Eye (tissue), 1 donor: ENCODE measurements at places on chromosomes 5 and 9.

- DNase-seq = no peak
Observed at GRCh38 chr5:113022661-113023060, 46.1 kb downstream of the DCP2 start.

DNA sequence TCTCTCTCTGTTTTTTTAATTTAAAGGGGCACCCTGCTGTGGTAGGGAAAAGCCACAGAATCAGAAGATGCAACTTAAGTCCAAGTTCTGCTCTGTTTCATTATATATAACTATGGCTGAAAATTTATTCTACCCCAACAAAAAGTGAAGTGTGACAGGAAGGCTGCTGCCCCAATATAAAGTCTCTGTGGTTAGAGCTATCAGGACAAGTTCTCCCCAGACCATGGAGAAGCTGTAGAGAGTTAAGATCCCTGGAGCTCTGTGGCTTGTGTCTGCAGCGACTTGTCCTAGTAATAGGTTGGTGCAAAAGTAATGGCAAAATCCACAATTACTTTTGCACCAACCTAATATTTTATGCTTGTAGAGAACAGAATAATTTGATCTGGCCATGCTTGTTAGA is 250.9 kb downstream of the PSAT1 start:
- DNase-seq = no peak

GRCh38 chr9:37531699-37532098 is 44.5 kb downstream of the FBXO10 start:
- DNase-seq = no peak

DNA sequence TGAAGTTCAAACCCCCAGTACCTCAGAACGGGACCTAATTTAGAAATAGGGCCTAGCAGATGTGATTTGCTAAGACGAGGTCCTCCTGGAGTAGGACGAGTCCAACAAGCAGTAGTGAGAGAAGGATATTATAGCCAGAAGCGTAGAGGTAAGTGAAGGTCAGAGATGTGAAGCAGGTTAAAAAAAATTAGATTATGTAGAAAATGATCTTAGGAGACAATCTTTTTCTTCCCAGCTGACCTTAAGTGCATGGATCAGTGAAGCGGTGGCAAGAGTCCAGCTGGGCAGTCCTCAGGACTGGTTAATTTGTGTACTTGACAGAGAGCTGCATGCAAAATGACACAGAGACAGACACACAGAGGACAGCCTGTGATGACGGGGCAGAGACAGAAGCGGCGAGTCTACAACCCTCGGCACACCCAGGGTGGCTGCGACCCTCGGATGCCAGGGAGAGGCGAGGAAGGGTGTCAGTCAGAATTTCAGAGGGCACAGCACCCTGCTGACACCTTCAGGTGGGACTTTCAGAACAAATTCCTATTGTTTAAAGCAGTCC is 131.4 kb upstream of the IRX4 start:
- no peak for DNase-seq

GRCh38 chr5:170451747-170452365 is 52.0 kb upstream of the KCNIP1 start:
- DNase-seq = no peak

- no peak for DNase-seq
Observed at GRCh38 chr5:171318026-171318425, 9.0 kb downstream of the TLX3 start.

DNA sequence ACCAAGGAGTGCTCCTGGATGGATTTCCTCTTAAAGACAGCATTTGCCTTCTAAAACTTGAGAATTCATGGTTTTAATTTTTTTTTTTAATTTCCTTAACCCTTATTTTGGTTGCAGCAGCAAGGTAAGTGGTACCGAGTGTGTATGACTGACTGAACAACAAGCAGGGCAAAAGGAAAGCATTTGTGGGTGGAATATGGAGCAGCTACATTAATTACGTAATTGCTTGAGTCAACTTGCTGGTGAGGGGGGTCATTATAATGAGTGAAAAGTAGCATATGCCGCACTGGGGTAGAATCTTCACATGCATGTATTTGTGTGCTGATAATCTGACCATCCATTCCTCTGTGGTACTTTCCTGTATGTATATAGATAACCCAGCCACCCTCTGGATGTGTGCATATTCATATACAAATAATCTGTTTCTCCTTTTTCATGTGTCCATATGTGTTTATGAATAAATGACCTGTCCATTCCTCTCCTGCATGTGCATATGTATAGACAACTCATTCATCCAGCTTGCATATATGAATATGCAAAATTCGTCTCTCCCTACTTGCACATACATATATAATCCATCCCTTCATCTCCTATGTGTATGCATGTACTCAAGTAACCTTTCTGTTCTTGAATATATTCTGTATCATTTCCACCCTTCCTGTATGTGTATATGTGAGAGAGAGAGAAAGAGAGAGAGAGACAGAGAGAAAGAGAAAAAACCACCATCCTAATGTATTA is 147.5 kb upstream of the RUSC2 start:
- DNase-seq = no peak

DNA sequence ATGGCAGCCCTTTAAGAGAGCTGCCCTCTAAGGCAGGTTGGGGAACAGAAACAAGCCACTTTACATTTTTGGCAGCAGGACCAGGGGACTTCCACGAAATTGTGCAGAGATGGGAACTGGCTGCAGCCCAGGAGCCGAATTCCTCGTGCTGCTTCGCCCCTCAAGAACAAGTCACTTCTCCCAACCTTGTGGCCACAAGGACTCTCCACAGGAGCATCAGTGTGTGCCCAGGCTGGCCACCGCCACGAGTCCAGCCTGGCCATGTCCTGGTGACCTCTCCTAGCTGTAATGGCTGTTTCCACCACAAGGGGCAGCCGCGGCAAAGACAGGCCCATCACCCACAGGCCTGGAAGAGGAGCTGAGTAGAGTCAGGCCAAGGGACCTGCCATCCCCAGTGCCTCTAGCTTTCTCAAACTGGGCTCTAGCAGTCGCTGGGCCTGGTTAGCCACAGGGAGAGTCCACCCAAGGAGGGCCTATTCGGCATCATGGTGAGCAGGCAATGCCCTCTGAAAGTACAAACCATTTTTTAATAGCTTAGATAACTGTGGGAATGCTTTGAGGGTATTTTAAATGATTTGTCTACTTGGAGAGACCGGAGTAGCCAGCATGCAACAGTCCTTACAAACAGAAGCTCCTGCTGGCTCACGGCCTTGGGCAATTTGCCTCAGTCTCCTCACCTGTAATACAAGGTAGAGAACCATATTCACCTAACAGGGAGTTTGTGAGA is 129.0 kb downstream of the COL23A1 start:
- peak; percentile 92 for DNase-seq

DNA sequence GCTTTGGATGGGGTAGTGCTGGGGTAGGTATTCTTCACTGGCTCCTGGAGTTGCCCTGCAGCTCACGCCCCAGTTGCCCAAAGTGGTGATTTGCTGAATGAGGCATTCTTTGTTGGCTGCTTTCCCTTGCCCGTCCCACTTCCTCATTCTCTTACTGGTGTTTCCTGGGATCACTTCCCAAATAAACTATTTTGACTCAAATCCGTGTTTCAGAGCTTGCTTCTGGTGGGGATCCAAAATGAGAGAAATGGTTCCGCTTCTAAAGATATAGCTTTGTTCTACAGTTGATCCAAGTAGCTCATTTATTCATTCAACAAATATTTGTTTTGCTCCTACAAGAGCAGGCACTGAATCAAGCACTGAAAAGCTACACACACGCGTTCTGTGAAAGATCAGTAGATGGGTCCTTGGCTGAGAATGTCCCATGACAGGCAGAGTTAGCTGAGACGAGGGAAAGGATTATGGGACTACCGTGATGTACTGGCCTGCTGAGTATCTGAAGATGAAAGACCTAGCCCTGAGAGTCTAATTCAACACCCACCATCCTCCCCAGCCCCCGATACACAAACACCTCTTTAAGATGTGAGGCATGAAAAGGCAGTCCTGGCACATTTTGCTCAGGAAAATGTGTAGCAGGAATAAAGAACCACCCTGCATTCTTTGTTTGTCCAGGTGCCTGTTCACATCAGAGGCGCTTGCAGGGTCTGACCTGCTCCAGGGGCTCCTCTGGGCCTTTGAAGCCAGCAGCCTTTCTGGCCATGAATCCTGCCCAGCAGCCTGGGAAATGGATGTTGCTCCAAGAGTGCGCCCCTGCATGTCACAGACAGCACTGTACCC is 143.1 kb upstream of the RANBP3L start:
- no peak for DNase-seq

DNA sequence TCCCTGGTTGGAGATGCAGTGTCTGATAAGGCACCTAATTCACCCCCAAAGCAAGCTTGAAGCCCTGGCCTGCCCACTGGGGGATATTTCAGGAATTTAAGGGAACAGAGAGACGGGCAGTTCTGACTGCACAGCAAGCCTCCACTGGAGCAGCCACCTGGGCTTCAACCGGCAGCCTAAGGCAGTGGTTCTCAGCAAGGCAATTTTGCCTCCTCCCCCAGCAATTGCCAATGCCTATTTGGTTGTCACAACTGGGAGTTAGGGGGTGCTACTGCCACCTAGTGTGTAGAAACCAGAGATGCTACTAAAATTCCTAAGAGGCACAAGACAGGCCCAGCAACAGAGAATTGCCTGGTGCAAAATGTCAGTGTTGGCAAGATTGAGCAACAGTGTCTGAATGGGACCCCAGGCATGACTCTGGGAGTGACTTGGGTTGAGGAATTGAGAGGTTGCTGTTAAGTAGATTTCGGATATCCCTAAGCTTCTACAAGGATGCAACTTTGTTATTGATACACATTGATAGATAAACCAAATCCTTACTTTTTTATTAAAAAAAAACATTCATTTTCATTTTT is 58.7 kb upstream of the CTSL start:
- no peak for DNase-seq

- no peak for DNase-seq
Observed at GRCh38 chr5:142073362-142073988, 35.1 kb upstream of the NDFIP1 start.

- no peak for DNase-seq
Observed at GRCh38 chr9:137190315-137190856, 1.9 kb downstream of the SSNA1 start.

DNA sequence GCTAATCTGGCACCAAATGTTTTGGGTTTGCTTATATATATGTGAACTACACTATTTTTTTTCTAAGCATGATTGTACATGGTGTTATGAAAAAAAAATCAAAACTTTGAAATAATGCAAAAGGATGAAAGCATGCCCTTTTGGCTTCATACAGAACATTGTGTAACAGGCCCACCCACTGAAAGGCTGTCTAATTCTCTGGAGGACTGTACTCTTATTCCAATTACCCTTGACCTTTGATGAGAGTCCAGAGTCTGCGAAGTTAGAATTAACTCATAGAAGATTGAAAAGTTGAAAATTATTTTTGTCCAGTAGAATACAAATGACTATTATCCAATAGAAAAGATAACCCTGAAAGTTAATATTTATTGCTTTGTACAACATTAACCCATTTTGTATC is 117.4 kb downstream of the ADAMTS12 start:
- no peak for DNase-seq

- peak; percentile 51 for DNase-seq
Observed at GRCh38 chr5:175867587-175868347, 3.6 kb upstream of the CPLX2 start.

- no peak for DNase-seq
Observed at GRCh38 chr9:76600007-76600615, 141.1 kb downstream of the GCNT1 start.

- no peak for DNase-seq
Observed at GRCh38 chr5:172850454-172850797, 16.4 kb downstream of the ERGIC1 start.
